Fibroblast of the conjunctiva (primary cell): ENCODE measurements at places on chromosomes 3 and 15.
A peak's percentile ranks its signal among the peaks of the same experiment; 100 is the strongest.

DNA sequence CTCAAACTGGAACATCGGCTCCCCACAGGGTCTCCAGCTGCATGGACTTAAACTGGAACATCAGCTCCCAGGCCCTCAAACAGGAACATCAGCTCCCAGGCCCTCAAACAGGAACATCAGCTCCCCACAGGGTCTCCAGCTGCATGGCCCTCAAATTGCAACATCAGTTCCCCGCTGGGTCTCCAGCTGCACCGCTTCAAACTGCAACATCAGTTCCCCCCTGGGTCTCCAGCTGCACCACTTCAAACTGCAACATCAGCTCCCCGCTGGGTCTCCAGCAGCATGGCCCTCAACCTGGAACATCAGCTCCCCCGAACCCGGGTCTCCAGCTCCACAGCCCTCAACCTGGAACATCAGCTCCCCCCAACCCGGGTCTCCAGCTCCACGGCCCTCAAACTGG, 82.0 kb downstream of the TFRC start:
- no peak for DNase-seq

- DNase-seq, result peak; percentile 40
Observed at GRCh38 chr3:146218880-146219866, 31.7 kb downstream of the PLSCR4 start.

- no peak for DNase-seq
Observed at GRCh38 chr15:71758711-71759110, 51.6 kb upstream of the NR2E3 start.

GRCh38 chr15:90982135-90982534, 12.2 kb downstream of the PRC1 start:
- no peak for DNase-seq

- DNase-seq, result no peak
Observed at GRCh38 chr3:17132286-17133115, 247.7 kb downstream of the PLCL2 start.

DNA sequence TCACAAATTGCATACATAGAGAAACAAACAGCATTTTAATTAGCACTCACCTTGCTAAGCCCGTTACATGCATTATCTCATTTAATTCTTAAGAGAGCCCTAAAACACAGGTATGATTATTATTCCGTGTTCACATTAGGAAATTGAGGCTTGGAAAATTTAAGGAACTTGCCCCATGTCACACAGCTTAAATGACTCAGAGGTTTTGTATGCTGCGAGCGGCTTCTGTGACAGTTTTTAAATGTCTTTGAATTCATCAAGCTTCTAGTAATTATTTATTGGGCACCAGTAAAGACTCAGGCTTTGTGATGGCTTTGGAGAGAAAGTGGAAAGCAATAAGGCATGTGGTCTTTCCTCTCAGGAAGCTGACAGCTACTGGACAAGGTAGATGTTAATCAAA, 166.7 kb upstream of the THBS1 start:
- no peak for DNase-seq

DNA sequence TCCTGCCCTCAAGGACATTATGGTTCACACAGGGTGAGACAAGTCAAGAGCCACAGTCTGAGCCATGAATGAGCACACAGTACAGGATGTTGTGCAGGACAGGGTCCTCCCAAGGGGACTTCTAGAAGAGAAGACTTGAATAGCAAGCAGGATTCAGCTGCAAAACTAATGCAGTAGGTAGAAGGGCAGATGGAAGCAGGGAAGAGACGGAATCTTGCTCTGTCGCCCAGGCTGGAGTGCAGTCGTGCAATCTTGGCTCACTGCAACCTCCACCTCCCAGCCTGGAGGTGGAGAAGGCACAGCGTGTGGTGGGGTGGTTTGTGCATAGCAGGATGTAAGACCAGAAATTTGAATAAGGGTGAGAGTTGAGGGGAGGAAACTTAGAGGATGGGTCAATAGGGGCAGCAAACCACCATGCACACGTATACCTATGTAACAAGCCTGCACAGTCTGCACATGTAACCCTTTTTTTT, 8.0 kb downstream of the BCL2L10 start:
- no peak for DNase-seq

- no peak for DNase-seq
Observed at GRCh38 chr3:160612386-160613075, 47.2 kb upstream of the KPNA4 start.

GRCh38 chr3:101695779-101696372, 9.4 kb upstream of the RPL24 start:
- peak; percentile 36 for DNase-seq

DNA sequence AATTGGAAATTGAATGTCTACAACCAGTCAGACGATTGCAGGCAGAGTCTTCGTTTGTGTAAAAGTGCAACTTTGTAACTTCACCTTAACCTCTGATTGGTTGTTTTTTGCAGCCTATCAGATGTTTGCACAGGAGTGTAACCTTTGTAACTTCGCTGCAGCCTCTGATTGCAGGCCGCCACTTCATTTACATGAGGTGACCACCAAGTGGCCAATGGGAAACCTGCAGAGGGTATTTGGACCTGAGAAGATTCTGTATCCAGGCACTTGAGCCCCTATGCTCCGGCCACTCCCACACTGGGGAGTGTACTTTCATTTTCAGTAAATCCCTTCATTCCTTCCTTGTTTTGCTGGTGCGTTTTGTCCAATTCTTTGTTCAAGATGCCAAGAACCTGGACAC, 68.1 kb upstream of the PFN2 start:
- no peak for DNase-seq

- no peak for DNase-seq
Observed at GRCh38 chr15:30046430-30046829, 36.3 kb upstream of the GOLGA8J start.

DNA sequence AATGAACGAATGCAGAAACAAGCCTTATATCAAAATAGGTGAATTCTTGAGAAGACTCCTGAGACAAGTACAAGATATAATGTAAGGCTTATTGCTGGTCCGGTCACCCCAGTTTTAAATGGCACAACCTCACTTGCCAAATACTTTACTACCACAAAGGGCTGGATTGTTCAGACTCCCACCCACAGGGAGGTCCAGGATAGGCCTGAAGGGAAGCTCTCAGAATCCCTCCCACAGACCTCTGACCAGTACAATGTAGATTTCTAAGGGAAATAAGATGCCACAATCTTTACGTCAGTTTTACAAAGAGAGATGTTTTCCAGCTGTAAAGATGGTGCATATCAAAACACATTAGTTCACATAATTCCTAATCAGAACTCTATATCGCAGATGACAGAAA, 577.7 kb upstream of the ADAMTS9 start:
- DNase-seq, result no peak

GRCh38 chr15:80870366-80870765, 91.2 kb downstream of the CEMIP start:
- DNase-seq, result no peak

DNA sequence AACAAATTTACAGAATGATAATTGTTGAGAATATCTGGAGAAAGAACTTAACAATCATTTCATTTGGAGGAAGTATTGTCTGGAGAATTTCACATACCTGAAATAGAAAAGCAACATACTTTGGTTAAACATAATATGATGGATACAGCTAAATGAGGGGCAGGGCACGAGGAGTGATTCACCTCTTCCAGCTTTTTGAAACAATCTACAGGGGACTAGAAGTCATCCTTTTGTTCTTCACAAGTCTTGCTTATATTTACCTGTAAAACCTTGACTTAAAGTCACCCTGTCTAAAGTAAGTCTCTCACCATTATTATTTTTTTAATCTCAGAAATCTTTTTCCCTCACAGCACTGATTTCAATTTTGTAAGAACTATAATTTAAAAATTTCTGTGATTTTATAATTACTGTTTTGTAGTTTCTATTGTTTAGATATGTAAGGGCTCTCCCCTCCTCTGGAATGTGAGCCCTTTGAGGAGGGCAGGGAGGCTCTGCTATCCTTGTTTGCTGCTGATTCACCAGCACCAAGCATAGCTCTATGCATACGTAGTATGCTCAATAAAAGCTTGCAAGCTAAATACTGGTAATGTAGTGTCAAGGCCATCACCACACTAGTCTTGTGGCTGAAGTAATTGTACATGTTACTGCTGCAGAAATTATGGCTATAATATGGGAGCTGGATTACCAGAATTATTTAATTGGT, 193.9 kb upstream of the THRB start:
- no peak for DNase-seq
